Cortex of kidney (tissue), 1 donor: ENCODE measurements at places on chromosomes 2 and 18.

DNA sequence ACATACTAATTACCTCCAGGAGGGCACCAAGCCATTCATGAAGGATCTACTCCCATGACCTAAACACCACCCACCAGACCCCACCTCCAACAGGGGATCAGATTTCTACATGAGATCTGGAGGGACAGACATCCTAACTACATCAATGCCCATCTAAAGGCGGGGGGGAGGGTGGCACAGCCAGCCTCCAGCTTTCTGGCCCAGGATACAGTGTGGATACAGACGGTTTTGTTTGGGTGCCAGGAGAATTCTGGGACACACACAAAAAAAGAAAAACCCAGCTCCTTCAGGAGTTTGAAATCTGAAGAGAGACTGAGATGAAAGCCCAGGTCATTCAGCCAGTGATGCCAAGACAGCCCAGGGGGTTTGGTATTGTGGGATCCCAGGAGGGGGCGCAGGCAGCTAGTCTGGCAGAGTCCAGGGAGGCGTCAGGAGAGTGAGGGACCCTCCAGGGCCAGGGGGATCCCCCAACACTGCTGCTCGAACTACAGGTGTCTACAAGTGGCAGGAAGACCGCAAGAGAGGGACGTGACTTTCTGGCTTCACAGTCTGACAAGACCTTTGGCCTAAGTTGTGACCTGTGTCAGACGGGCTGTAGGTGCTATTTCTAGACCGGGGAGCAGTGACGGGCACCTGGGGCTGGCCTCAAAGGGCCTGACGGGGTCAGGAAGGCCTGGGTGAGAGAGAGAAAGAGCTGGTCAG, 62.1 kb downstream of the NDUFA10 start:
- DNase-seq: no peak

GRCh38 chr2:9982248-9982647, 30.8 kb downstream of the GRHL1 start:
- DNase-seq: no peak

DNA sequence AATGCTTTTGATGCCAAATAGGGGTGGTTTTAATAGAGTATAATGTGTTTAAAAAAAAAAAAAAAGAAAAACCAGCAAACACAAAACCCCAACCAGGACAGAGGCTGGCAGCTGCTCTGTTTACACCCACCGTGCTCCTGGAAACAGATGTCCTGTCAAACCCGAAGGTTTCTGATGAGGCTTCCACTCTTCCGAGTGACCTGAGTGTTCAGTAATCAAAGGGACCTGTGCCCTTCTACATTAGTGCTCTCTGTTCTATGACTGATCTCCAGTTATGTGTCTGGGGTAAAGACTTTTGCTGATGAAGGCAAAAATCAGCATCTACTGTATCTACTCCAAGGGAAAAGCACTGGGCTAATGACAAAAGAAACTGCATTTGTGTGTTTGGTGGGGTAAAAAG, 3.5 kb upstream of the KLHL29 start:
- DNase-seq: no peak

DNA sequence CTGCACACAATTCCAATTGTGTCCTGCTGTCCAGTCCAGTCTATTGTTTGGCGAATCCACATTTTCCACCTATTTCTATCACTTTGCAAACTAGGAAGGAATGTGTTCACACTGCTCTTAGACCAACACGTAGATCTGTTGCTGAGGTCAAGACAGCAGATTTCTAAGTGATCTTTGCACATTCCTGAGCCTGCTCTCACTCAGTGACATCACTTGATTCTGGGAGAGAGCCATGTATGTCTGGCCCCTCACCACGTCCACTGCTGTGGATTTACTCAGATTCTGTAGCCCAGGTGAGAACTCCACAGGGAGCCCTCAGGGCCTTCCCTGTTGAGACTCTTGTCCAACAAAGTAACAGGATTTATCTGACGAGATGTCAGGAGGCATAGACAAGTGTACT, 317.2 kb downstream of the TSN start:
- no peak for DNase-seq

DNA sequence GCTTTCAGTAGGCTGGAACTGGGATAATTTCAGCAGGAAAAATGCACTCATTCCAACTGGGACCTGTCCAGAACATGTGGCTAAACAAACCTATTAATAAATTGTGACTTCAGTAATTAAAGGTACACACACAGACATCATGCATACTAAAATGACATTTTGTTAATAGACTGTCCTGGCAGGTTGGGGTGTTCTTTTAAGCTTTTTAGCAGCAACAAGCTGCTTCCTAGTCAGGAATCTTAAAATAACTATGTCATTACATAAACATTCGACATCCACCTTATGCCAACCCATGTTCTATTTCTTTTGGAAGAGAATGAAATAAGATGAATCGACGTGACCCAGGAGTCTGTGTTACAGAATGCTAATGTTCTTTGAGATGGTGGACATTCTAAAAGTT, 435.7 kb downstream of the TXNL1 start:
- no peak for DNase-seq
